Esophagus squamous epithelium (tissue), 5 donors: ENCODE measurements at places on chromosomes 16 and 17. TPM values are rescaled to one million over a fixed set of nuclear protein-coding genes. Genes with fewer than 3 reads are reported as not detected.

- no peak for DNase-seq
These were observed 15.2 kb downstream of the CNGB1 start for GRCh38 chr16:57955572-57956188.

- no peak for DNase-seq
These were observed 5.2 kb upstream of the HOXB13 start for GRCh38 chr17:48733632-48734328.

- no peak for DNase-seq
These were observed 27.3 kb downstream of the STAT5A start for GRCh38 chr17:42315402-42316156.

GRCh38 chr16:25291580-25291979 lies 33.9 kb upstream of the ZKSCAN2 start:
- DNase-seq, result no peak

DNA sequence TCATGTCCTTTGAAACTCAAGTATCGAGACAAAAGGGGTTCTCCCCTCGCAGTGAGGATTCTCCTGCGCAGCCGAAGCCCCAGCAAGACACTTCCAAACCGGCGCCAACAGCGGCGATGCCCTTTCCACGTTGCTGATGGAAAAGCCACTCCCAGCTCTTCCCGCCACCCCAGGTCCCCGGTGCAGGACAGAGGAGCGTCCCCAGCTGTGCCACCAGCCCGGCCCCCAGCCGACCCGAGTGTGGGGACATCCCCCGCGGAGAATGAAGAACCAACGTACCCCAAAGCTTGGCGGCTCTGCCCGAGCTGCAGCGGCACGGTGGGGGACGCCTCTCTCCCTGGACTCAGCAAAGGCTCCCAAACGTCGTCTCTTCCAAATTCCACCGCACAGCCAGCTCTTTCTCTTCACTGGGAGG lies 573 bp downstream of the CHST6 start:
- DNase-seq, result no peak

DNA sequence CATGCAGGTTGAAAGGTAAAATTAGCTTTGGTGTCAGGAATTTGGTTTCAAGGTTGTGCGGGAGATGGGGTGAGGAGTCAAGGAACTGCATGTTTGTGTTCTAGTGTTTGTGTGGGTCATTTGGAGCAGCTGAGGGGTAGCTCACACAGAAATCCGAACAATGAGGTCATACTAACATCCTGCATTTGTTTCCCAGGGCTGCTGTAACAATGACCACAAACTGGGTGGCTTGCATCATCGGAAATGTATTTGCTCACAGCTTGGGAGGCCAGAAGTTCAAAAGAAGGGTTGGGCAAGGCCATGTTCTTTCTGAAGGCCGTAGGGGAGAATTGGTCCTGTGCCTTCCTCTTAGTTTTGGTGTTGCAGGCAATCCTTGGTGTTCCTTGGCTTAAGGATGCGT lies 287.4 kb downstream of the HAPSTR1 start:
- no peak for DNase-seq

DNA sequence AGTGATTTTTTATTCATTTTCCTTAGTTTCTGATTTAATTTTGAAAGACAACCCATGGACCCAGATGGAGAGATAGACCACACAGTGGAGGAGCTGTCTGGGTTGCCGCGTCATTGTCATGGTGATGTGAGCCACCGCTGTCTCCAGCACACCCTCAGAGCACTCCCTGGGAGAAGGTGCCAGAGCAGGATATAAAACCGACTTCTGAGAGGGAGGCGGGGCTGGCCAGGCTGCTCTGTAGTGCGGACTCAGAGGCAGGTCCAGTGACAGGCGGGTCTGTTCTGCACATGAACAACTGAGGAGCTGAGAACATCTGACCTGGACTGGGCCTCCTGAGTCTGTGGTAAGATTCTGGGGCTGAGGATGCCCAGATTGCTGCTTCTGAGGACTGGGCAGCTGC lies 216.3 kb upstream of the NLRP1 start:
- DNase-seq, result no peak

GRCh38 chr17:31415004-31415454 lies 23.6 kb downstream of the RAB11FIP4 start:
- no peak for DNase-seq

DNA sequence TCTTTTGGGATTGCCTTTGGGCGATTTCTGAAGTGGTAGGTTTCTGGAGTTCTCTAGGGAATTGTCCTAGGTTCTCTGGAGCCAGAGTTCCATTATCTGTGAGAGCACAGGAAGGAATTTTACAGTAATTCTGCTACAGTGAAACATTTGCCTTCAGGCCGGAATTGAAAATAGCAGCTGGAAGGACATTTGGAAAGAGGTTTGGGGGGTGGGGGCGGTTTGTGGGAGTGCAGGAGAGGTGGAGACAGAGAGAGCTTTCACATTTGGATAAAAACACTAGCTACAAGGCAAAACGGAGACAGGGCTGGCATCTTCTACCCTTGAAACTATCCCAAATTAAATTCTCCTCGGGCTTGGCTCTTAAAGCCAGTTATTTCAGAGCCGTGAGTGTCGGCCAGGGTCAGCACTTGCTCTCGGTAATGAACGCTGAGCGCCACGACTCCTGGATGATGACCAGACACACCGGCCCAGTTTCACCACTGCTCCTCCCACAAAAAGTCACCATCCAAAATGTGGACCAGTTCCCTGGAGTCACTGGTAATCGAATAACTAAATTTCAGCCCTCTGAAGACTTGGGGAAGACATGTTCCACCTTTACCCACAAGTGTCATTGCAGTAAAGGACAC lies 67.7 kb upstream of the TANC2 start:
- DNase-seq, result no peak

- no peak for DNase-seq
These were observed 4.6 kb downstream of the PDF start for GRCh38 chr16:69325784-69326171.

DNA sequence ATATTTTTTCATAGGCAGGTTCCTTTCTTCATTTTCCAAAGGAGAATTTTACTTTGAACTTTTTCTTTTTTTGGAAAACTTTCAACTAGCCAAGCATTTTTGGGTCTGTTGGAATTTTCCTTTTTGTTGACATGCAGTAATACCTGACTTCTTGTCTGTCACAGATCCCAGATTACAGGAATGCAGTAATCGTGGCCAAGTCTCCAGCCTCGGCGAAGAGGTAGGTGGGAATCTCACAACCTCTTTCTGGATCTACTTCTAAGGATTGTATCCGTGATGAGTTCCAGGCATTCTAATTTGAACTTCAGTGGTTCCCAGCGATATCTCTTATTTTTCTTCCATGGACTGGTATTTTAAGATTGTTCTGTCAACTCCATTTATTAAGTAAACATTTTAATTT lies 31.7 kb downstream of the PRPSAP2 start:
- DNase-seq, result no peak

- no peak for DNase-seq
These were observed 11.6 kb downstream of the MPG start for GRCh38 chr16:89391-90302.

GRCh38 chr17:50076221-50076590 lies 18.9 kb upstream of the PDK2 start:
- DNase-seq, result no peak

DNA sequence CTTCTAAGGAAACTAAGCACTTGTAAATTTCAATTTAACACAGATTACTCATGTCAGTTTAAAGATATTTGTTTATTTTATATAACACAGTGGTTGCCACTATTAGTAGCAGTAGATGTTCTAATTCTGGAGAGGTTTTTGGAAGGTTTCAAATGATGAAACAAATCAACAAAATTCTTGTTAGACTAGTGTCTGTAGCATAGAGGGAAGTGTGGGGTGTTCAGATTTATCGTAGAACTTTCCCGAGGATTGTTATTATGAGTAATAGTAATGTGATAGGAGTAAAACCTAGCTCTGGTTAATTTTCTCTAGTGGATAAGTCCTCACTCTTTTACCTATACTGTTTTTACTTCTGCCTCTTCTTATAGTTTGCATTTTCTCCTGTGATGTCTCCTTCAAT lies 6.3 kb downstream of the GAN start:
- DNase-seq, result no peak

SEPTIN1 gene
- total RNA-seq, result 1.9 TPM

KCNH6 gene
- not detected for total RNA-seq

CDRT15L2 gene
- total RNA-seq, result not detected

KRTAP4-1 gene
- total RNA-seq, result not detected

TPSG1 gene
- not detected for total RNA-seq

MT1G gene
- 52.1 TPM for total RNA-seq

TOP3A gene
- total RNA-seq, result 20.3 TPM

TMEM106A gene
- total RNA-seq, result 0.27 TPM

DBNDD1 gene
- total RNA-seq, result 16.4 TPM

EVPLL gene
- 11.1 TPM for total RNA-seq
